ENCODE measurements at places on chromosomes 16 and 17.

GRCh38 chr17:35212668-35213067 is 18.5 kb upstream of the SLC35G3 start:
- no peak for DNase-seq

- no peak for DNase-seq
Observed at GRCh38 chr17:82791532-82791931, 39.7 kb downstream of the TBCD start.

DNA sequence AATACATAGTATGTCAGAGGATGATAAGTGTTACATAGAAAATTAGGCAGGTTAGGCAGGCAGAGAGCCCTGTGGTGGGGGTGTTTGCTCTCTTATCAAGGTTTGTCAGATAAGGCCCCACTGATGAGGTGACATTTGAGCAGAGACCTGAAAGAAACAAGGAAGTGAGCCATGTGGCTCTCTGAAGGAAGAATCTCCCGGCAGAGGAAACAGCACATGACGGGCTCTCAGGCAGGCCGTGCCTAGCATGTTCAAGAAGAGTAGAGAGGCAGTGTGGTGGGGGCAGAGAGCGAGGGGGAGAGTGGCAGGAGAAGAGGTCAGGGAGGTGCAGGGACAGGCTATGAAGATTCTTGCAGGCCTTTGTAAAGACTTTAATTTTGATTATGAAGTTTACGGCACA is 82.0 kb upstream of the ASIC2 start:
- no peak for DNase-seq

GRCh38 chr17:82388223-82388921 is 16.8 kb downstream of the UTS2R start:
- peak; percentile 30 for DNase-seq

DNA sequence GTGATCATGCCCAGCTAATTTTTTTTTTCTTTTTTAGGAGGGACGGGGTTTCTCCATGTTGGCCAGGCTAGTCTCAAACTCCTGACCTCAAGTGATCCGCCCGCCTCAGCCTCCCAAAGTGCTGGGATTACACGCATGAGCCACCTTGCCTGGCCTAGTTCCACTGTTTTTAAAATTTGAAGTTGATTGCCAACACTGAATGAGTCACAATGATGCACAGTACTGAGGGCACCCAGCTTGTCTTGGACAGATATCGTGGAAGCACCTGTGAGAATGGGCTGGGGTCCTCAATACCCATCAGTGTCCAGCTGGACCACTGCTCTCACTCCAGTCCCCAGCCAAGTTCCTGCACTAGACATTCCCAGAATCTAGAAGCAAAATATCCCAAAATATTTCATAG is 2.5 kb downstream of the KNOP1 start:
- no peak for DNase-seq

DNA sequence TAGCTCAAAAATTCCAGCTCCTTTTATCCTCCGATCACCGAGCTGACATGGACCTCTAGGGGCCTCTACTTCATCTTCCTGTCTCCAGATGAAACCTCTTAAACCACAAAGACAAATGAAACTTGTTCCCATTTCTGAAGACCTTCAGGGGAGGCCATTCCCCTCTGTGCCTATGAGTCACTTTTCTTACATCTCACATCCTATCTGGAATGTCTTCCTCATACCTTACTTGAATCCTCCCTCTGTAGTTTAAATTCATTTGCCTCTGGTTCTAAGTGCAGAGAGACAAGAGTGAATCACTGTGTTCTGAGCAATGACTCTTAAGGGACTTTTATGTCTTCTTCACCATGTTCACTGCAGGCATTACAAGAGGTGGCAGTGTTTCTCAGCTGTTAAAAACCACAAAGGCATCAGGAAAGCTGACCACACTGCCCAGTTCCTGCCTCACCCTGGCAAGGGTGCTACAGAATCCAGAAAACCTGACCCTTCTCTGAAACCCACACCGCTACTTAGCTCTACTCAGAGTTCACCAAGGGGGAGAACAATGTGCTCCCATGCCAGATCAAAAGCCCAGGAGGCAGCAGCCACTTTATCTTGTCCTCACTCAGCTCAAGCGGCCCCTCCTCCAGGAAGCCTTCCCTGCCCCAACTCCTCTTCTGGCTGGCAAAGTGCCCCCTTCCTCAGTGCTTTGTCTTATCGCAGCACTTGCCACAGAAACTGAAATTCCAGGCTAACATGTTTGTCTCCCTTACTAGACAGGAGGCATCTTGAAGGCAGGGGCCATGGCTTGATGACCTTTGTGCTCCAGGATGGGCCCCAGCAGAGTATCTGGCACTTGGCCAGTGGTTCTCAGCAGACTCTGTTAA is 6.4 kb downstream of the CUEDC1 start:
- DNase-seq: no peak

- DNase-seq: no peak
Observed at GRCh38 chr17:71613996-71614395, 506.8 kb upstream of the SOX9 start.

DNA sequence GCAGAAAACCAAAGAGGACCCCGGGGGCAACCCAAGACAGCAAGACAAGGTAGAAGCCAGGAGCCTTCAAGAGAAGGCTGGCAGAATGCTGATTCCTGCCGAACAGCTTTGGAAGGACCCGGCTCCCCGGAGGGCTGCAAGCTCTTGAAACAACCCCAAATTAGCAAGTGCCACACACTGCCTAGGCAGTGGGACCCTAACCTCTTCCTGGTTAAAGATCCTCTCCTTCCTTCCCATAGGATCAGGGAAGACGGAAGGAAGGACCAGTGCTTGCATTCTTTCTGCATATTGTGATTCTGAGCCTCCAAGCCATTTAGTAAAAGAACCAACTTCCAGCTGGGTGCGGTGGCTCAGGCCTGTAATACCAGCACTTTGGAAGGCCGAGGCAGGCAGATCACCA is 122.0 kb upstream of the AXIN2 start:
- no peak for DNase-seq

GRCh38 chr17:72244956-72245355 is 124.1 kb downstream of the SOX9 start:
- no peak for DNase-seq

GRCh38 chr17:57730026-57730701 is 14.9 kb downstream of the CCDC182 start:
- no peak for DNase-seq

DNA sequence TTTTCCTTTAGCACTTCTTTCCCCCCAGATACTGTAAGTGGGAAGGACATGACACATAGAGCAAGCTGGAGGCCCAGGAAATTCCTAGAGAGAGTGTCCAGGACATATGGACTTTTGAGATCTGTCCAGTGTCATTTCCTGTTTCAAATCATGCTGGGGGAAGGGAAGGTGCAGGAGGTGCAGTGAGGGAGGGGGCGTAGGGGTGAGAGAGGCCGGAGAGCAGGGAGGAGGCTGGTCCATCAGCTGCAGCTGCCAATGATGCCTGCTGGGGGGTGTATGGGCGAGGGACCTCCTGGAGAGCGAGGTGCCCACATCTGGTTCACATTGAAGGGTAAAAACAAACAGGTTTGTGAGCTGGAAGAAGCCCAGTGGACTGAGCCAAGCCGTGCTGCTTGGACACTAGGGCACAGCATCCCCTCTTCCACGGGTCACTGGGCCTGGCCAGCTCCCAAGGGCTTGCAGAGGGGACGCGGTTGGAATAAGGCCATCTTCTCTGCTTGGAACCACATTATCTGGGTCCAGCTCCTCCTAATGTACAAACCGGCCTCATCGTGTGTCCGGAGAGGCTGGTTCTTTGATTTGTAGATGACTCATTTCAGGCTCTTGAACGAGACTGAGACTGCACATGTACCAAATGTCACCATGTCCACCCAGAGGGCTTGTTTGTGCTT is 70.4 kb upstream of the SMURF2 start:
- DNase-seq: peak; percentile 90

DNA sequence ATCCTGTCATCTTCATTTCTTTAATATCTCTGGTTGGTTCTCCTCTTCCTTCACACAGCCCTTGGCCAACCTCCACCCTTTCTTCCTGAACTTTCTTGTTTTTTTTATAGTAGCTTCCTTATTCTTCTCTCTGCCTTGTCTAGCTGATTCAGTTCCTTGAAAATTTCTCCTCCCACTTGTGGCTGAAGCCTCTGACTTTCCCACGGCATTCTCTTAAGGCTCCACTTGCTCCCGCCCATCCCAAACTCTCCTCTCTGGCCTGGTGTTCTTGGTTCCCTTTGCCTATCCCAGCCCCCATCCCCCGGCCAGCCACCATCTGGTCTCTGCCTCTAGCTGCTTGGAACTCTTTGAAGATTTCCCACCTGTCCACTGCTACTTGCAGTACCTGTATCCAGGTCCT is 29.1 kb downstream of the NLRP1 start:
- DNase-seq: no peak

DNA sequence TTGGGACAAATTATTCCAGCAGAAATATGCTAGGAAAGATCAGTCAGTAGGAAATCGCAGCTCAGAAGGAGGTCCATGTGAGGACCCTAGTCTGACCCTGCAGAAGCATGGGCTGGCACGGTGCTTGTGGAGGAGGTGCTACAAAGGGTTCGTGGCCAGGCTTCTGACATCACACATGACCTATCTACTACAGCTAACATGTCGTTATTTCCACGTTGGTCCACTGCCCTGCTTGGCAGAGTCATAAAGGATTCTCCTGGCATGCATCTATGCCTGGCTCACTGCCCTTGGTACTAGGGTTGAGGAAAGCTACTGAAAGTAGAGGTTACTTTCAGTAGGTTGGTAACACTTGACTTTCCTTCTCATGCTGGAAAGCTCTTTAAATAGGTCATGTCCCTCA is 118.1 kb upstream of the SHISA6 start:
- peak; percentile 64 for DNase-seq

- DNase-seq: no peak
Observed at GRCh38 chr17:76086384-76086783, 7.4 kb downstream of the ZACN start.

GRCh38 chr17:12765548-12765947 is 23.8 kb upstream of the ARHGAP44 start:
- DNase-seq: no peak
